ENCODE measurements at places on chromosomes 3 and 15. TPM values are rescaled to one million over a fixed set of nuclear protein-coding genes. Genes with fewer than 3 reads are reported as not detected.

OR5K2 gene
- total RNA-seq: not detected

- no peak overlapping the region for H3K27ac ChIP-seq
- H3K27me3 ChIP-seq: no peaks in the 10 kb centered on the region
- DNase-seq: no peak
- peak overlapping the region; percentile 60 for H3K4me3 ChIP-seq
- H3K36me3 ChIP-seq: no peaks in the 10 kb centered on the region
Observed at GRCh38 chr3:48555231-48555948, 1.2 kb downstream of the PFKFB4 start.

DNA sequence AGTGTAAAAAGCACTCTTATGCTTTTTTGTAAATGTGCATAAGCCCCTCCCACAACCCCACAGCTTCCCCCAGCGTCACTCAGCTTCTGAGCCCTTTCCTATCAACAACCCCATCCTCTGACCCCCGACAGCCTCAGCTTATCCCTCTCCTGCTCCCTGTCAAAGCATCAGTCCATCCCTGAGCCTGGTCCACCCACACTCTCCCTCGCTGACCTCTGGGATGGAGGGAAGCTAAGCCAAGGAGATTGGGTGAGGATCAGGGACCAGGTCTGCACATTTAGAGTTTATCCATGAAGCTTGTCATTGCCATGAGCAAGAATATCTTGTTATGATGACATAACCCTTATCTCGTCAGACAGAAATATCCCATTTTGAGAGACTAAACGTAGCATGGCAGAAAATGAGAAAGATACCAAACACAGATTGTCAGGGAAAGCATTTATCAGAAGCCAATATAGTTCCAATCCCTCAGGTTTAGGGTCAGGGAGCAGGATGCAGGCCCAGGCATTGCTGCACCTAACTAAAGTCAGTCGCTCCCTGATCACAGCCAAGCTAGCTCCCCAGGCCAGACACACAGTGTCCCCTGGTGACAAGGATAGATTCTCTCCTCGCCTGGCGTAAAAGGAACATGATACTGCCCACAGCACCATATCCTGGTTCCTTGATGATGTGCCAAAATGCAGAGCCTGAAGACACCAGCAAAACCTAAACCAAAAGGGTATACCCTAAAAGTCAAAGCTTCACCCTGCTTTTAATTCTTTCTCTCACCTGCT is 66.9 kb downstream of the DCLK3 start:
- peak; percentile 29 for DNase-seq
- H3K36me3 ChIP-seq: no peaks in the 10 kb centered on the region
- no peaks in the 10 kb centered on the region for H3K4me1 ChIP-seq
- H3K27ac ChIP-seq: no peak overlapping the region

DNA sequence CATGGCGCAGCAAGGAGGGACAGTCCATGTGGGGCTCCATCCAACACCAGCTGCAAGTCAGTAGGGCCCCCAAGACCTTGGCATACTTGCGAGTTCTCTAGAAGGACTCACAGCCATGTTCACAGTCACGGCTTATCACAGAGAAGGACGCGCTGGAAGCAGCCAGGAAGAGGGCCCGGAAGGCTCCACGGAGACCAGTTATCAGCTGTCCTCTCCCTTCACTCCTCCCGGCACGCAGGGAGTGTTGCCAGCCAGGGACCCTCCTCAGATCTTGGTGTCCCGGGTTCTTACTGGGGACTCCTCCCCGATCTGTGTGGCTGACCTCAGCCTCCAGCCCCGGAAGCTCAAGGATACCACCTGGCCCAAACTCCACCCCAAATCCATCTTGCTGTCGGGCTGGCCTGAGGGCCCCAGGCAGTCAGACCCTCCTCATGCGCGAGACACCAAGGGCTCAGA is 68.0 kb downstream of the SLTM start:
- H3K27ac ChIP-seq: no peak overlapping the region
- H3K36me3 ChIP-seq: no peaks in the 10 kb centered on the region
- no peak for DNase-seq
- no peaks in the 10 kb centered on the region for H3K27me3 ChIP-seq
- no peak overlapping the region for H3K4me3 ChIP-seq

DNA sequence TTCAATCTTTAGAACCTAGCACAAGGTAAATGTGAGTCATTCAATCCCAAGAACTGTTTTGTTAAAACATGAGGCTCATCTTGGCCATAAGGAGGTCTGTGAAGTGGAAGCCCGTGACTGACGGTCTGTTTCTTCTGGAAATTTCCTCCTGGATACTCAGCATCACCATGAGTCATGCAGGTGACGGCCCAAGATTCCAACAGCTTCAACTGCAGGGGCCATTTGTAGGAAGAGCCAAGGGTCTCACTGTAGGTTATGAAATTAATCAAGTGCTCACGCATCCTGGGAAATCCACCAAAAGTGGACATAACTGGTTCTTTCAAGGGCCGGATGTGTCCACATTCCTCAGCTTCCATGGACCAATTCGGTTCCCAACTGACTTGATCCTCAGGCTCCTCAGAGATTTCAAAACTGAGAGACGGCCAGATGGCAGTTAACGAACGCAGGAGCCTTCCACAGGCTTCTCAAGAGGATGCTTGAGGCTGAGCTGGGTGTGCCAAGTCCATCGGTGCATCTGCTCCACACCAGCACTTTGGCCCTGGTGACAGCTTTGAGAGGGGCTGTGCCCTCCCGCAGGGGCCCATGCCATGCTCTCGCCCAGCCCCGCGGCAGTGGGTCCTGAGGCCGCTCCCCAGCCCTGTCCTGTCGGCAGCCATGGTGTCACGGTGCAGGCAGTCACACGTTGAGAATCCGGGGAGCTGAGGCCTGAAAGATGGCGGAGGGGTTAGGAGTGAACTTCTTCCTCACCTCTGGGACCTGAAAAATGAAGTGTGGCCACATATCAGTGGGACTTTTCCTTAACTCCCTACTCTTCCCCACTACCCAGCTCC is 8.5 kb downstream of the MAP6D1 start:
- no peaks in the 10 kb centered on the region for H3K4me1 ChIP-seq
- no peak overlapping the region for H3K4me3 ChIP-seq
- H3K36me3 ChIP-seq: peaks cover 4% of the 10 kb centered on the region
- no peak for DNase-seq
- no peaks in the 10 kb centered on the region for H3K27me3 ChIP-seq

DNA sequence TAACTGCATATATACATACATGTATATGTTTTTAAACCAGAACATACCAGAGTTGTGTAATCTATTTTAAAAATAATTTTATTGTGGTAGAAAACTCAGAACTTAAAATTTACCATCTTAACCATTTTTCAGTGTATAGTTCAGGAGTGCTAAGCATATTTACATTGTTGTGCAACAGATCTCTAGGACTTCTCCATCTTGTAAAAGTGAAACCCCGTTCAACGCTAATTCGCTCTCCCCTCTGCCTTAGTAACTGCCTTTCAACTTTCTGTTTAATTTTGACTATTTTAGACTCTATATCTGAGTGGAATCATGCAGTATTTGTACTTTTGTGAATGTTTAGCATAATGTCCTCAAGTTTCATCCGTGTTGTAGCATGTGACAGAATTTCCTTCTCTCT is 51.8 kb upstream of the SSR3 start:
- H3K27ac ChIP-seq: peak overlapping the region; percentile 99
- DNase-seq: no peak
- H3K4me3 ChIP-seq: peak overlapping the region; percentile 36
- H3K36me3 ChIP-seq: no peaks in the 10 kb centered on the region
- H3K27me3 ChIP-seq: no peaks in the 10 kb centered on the region
- peaks cover 75% of the 10 kb centered on the region for H3K4me1 ChIP-seq

DNA sequence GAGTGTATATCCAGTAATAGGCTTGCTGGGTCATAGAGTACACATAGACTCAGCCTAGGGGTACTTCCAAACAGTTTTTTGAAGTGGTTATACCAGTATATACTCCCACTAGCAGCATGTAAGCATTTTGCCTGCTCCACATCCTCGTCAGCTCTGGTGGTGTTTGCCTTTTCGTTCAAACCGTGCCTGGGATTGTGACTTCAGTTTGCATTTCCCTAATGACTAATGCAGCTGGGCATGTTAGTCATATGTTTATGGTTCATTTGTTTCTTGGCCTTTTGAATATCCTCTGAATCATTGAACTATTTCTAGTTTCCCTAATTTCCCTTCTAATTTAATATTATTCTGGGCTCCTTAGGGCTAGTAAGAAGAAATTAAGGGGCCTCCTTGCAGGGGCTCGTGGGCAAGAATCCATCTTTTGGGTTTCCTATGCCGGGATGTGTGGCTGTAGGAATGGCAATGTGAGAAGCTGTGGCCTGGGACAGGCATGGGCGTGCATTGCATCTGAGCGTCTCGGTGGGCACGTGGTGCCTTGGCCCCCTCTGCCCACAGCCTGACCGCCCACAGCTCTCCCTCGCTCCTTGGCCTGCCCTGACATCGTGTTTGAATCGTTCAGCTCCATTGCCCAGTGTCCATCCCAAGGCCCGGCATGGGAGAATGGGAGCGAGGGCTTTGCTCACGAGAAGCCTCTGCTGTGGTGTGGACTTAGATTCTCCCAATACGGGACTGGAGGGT is 26.4 kb downstream of the FAH start:
- H3K4me1 ChIP-seq: no peaks in the 10 kb centered on the region
- H3K27me3 ChIP-seq: no peaks in the 10 kb centered on the region
- no peak overlapping the region for H3K4me3 ChIP-seq
- no peak overlapping the region for H3K27ac ChIP-seq
- no peak for DNase-seq
- no peaks in the 10 kb centered on the region for H3K36me3 ChIP-seq

DNA sequence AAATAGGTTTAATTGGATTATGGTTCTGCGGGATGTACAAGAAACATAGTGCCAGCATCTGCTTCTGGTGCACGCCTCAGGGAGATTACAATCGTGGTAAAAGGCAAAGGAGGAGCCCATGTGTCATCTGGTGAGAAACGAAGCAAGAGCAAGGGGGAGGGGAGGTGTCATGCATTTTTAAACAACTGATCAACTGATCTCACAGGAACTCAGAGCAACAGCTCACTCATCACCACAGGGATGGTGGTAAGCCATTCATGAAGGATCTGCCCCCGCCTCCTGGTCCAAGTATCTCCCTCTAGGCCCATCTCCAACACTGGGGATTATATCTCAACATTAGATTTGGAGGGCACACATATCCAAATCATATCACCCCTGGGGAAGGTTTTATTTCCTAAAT is 42.1 kb upstream of the FGF7 start:
- no peak overlapping the region for H3K27ac ChIP-seq
- no peak overlapping the region for H3K4me3 ChIP-seq
- no peak for DNase-seq
- H3K4me1 ChIP-seq: no peaks in the 10 kb centered on the region

DNA sequence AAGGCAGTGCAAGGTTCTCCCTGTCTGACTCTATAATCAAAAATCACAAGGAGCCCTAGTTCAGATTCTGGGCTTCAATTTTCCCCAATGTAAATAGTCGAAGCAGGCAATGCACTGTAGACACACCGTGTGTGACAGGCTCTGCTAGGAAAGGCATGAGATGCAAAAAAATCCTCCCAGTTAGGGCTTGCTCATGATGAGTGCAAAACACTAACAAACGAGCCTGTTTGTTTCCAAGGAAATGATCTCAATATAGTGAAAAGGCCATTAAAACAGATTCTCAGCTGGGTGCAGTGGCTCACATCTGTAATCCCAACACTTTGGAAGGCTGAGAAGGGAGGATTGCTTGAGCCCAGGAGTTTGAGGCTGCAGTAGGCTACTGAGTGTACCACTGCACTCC is 55.7 kb downstream of the UMPS start:
- no peak overlapping the region for H3K4me3 ChIP-seq
- H3K27ac ChIP-seq: peak overlapping the region; percentile 21
- DNase-seq: no peak
- H3K36me3 ChIP-seq: no peaks in the 10 kb centered on the region
- no peaks in the 10 kb centered on the region for H3K27me3 ChIP-seq

DNA sequence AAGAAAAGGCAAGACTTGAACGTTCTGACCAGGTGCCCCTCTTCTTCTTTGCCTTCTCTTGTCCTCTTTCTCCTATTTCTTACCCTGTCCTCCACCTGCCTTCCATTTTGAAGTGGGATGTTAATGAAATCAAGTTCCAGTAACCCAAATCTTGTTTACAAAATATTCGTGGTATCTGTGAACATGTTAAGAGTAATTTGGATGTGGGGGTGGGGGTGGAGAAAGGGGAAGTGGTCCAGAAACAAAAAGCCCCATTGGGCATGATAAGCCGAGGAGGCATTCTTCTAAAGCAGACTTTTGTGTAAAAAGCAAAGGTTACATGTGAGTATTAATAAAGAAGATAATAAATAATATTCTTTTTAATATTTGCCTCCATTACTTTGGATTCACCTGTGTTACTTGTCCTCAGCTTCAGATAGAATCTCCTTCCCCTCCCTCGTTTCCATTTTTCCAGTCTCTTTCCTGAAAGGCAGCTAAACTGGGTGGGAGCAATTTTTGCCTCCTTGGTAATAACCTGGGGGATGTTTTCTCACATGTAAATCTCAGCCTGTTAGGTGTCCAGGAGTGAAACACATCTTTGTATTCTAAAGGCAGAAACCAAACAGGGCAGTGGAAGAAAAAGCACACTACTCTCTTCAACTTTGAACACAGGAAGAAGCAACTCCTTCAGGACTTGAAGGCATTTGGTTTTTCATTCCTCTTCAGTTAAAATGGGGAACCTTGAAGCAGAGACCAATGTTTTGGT is 3.2 kb downstream of the CHST2 start:
- peaks cover 7% of the 10 kb centered on the region for H3K4me1 ChIP-seq
- no peak overlapping the region for H3K4me3 ChIP-seq
- H3K27ac ChIP-seq: no peak overlapping the region
- DNase-seq: no peak
- H3K36me3 ChIP-seq: no peaks in the 10 kb centered on the region
- peaks cover 27% of the 10 kb centered on the region for H3K27me3 ChIP-seq

- no peak for DNase-seq
- H3K4me1 ChIP-seq: peaks cover 4% of the 10 kb centered on the region
- no peak overlapping the region for H3K27ac ChIP-seq
- H3K36me3 ChIP-seq: peaks cover 15% of the 10 kb centered on the region
- H3K4me3 ChIP-seq: no peak overlapping the region
Observed at GRCh38 chr3:78610462-78611125, 1157.2 kb downstream of the ROBO1 start.

GRCh38 chr3:140163159-140163763 is 228.3 kb downstream of the CLSTN2 start:
- H3K4me3 ChIP-seq: no peak overlapping the region
- no peaks in the 10 kb centered on the region for H3K36me3 ChIP-seq
- no peak for DNase-seq
- H3K4me1 ChIP-seq: no peaks in the 10 kb centered on the region

Data from A673 (cell line).